ENCODE measurements at places on chromosomes 5 and 9. TPM values are rescaled to one million over a fixed set of nuclear protein-coding genes. Genes with fewer than 3 reads are reported as not detected.

DNA sequence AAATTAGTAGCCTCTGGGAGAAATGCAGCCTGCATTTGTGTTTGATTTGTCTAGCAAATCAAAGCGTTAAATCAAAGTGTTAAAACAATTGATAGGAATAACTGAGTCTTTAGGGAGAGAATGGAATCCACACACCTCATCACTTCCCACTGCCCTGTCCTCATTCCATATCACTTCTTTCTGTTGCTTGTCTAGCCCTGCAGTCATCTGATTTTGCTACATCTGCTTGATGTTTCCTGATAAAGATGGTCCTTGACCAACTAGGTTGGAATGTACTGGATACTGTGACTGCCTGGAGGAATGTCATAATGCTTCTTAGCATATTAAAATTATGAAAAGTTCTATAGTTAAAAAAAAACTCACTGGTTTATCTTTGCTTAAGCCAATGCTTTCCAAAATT lies 119.9 kb downstream of the DOCK2 start:
- no peak for DNase-seq

GRCh38 chr5:173472164-173472563 lies 143.9 kb upstream of the STC2 start:
- peak; percentile 97 for DNase-seq

- no peak for DNase-seq
These were observed 25.0 kb downstream of the MAST4 start for GRCh38 chr5:66621146-66621545.

DNA sequence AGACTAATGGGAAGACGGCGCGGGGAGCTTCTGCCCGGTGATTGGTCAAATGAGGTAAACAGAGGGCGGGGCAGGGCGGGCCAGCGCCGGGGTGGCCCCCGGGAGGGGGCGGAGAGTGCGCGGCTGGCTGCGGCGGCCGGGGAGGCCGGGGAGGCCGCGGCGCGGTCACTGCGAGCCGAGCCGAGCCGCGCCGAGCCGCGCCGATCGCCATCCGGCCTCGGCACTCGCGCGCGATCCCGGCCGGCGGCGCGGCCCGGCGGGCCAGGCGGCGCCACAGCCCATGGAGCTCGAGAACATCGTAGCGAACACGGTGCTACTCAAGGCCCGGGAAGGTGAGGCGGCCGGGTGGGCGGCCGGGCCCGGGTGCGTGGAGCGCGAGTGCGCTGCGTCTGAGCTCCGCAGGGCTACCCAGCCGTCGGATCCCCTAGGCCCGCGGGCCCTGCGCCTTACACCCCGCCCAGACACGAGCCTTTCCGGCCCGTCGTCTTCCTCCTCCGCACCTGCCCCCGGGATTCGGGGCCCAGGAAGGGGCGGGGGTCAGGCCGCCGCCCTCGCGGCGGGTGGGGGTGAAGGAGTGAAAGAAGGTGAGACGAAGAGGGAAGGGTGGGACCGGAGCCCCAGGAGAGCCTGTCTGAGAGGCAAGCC lies at the start of gene GRK6:
Gene GRK6 (plus strand): TSS at position 111 of the 645 bp plus-strand sequence. CDS start 170 bp downstream, at position 281.
- DNase-seq: peak; percentile 68

DNA sequence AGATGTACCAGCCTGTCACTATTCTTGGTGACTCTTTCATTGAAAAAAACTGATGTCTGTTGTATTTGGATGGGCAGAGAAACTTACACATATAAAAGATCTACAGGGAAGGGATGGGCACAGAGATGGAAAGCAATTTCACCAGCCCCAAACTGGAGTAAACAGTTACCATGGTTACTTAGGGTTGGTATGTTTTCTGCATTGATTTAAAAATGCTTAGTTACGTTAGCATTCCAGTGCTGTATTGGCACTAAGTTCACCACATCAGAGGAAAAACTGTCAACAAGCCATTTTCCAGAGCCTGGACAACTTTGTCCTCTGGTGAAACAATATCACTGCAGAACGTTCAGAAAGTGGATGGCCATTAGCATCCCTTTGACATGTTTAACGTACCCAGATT lies 28.0 kb downstream of the MARCHF3 start:
- no peak for DNase-seq

Gene POU5F2
- not detected for total RNA-seq

Gene F2RL1
- total RNA-seq: 1.2 TPM

Gene RAI14
- total RNA-seq: 34.6 TPM

Gene PCDHB12
- not detected for total RNA-seq
